ENCODE measurements at places on chromosomes 12 and 14.

- no peak for DNase-seq
Observed at GRCh38 chr14:101472518-101472849, 88.8 kb upstream of the DIO3 start.

DNA sequence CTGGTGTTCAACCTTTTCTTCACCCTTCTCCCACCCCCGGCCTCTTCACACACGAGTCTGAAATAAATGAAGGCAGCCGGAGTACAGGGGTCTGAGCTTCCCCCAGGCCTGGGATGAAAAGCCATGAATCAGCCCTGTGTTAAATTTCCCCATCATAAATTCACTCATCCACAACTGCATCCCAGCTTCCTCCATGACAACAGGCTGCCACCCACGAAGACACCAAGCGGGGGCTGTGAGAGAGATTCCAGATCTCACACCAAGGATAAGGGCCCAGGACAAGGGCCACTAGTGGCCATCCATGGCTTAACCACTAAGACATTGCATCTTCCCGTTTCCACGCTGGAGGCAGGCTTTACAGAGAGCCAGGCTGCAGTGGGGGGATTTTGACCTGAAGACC, 93.9 kb upstream of the NCOR2 start:
- no peak for DNase-seq

- DNase-seq: no peak
Observed at GRCh38 chr14:79856381-79856780, 354.9 kb downstream of the DIO2 start.

DNA sequence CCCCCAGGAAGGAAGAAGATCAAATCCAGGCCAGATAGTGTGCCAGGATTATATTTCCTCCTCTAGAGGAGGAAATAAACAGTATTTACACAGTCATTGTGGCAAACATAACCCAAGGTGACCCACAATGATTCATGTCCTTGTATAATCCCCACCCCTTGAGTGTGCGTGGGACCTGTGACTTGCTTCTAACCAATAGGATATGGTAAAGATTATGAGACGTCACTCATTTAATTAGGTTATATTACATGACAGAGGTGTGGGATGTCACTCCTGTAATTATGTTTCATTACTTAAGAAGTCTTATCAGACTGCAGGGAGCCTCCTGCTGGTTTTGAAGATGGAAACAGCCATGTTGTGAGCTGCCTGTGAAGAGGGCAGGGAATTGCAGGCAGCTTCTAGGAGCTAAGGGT, 12.2 kb upstream of the CATSPERB start:
- no peak for DNase-seq

DNA sequence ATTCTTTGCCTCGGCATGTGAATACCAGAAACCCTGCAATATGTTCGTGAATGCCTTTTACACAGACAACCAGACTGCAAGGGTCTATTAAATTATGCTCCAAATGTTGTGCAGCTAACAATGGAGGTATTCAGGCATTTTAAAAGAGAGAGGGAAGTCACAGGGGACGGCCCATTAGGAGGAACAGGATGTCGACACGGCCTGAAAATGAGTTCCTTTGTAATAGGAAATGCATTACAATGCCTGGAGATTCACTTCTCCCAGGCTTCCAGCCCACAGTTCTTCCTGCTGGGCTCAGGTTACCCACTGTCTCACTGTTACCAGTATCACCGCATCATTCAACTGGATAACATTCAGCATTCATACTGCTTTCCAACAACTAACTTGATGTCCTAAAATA, 2.5 kb downstream of the DUSP6 start:
- no peak for DNase-seq

- no peak for DNase-seq
Observed at GRCh38 chr12:56657416-56658379, 11.9 kb upstream of the ATP5F1B start.

GRCh38 chr12:122449317-122449716, 26.8 kb upstream of the CLIP1 start:
- DNase-seq: no peak

DNA sequence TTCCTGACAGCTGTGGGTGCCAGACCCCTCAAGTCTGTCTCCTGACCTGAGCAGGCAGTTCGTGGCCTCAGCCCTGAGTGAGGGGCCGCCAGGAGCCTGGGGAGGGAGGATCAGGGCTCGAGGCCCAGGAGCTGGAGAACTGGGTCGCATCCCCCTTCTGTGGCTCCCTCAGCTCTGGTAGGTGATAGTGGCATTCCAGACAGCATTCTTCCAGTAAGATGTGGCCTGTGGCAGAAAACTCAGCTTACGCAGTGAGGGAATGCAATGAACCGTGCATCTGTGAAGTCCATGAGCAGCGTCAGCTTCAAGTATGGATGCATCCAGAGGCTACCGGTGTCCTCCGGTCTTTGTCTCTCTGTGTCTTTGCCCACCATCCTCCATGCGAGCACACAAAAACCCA, 28.4 kb upstream of the FBRSL1 start:
- no peak for DNase-seq

DNA sequence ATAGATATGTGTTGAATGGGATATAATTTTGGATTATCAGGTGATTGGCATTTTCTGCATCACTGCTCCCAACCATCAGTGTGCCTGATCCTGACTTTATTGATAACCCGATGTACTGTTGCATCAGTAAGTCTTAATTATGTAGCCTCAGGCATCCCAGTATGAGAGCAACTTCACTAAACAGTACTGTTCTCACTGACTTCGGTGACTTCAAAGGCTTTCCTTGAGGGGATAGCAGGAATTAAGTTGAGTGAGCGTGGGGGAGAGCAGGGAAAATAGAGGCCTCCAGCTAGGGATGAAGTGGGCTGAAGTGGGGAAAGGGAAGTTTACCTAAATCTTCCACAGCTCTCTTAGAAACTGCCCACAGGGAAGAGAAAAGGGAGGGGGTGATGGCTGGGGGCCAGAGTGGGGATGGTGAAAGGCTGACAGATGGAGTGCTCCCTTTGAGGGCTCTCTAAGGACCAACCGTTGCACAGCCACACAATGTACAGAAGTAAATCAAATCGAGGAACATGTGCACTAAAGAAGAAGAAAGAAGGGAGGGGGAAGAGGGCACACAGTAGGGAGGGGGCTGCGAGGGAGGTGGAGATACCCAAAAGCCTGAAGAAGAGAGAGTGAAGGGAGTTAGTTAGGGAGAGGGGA, 10.7 kb upstream of the NEUROD4 start:
- no peak for DNase-seq

- DNase-seq: peak; percentile 67
Observed at GRCh38 chr14:24171422-24172260, at the start of gene REC8. TSS of gene REC8 (plus strand) at chr14:24172080. CDS start at chr14:24172553, 473 bp downstream.

DNA sequence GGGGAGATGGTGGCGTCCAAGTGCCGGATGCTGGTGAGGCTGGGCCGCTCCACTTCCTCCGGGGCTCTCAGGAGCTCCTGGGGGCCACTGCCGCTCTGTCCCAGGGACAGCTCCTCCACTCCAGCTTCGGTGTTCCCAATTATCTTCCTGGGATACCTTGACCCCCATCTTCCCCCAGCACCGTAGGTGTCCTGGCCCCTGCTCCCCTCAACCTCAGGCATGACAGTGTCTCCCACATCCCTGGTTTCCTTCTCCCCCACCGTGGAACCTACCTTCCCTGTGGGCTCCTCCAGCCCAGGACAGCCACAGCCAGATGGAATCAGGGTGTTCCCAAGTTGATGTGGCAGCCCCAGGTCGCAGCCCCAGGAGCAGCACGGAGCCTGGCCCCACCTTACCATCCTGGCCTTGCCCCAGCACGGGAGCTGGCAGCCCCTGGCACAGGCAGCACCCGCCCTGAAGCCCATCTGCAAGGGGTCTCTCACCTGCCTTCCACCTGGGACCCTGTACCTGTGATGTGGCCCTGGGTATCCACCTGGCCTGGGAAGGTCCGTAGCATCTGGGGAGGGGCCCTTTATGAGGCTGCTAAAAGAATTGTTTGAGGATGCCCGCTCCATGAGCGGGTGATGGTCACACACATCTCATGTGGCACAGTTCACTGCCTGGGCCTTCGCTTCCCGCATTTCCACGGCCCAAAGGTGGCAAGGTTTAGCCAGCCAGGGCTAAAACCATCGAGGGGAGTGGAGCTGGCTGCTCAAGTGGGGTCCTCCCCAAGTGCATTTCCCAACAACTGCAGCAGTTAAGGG, 4.1 kb downstream of the TMEM121 start:
- DNase-seq: no peak

GRCh38 chr12:67999244-67999643, 10.0 kb downstream of the IFNG-AS1 start:
- no peak for DNase-seq

DNA sequence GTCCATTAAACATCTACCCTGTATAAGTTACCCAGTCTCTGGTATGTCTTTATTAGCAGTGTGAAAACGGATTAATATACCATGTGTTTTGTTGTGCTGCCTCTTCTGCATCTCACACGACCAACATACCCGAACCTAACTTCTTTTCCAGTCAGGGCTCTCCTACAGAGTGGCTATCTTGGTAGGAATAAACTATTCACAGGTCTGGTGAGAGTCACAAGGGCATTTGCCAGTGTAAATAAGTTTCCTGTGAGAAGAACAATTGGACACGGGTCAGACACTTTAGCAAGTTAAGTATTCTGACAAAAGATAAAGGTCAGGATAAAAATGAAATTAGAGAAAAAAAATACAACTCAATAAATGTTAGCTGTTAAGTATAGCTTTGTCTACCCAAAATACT, 60.9 kb downstream of the MYF5 start:
- DNase-seq: no peak

GRCh38 chr14:60485598-60486251, at the start of gene C14orf39:
TSS of gene C14orf39 (minus strand) at chr14:60486063. CDS start at chr14:60485078, 985 bp downstream.
- DNase-seq: no peak

DNA sequence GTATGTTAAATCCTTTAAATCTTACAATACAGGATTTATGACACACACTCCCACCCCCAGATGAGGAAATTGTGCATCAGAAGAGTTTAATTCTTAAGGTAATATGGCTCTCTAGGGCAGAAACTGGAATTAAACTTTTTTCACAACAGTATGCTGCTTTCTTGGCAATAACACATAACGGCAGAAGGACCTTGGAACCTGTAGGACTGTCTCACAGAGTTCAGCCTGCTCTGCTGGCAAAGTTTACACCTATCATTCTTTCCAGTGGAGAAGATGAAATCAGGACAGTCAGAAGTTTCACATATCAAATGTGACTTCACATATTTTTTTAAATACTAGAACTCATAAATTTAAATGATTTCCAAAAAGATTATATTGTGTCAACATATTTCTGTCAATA, 30.6 kb upstream of the MYF6 start:
- no peak for DNase-seq

- no peak for DNase-seq
Observed at GRCh38 chr12:76265424-76266180, 82.6 kb downstream of the BBS10 start.

DNA sequence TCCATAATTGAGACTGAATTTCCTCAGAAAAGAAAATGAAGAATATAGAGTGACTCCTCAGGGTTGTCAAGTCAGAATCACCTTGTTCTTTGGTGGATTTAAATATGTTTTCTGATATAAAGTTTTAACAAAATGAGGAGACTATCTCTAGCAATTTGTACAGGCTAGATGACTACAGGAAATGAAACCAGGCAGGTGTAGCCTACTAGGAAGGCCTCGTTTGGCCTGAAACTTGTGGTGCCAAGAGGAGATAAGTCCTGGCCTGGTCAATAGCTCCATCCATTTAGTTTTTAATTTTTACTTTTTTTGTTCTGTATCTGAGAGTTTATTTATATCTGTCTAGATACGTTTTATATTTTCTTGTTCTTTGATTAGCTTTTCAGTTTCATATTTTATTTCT, 41.5 kb downstream of the SNAPC1 start:
- DNase-seq: no peak

DNA sequence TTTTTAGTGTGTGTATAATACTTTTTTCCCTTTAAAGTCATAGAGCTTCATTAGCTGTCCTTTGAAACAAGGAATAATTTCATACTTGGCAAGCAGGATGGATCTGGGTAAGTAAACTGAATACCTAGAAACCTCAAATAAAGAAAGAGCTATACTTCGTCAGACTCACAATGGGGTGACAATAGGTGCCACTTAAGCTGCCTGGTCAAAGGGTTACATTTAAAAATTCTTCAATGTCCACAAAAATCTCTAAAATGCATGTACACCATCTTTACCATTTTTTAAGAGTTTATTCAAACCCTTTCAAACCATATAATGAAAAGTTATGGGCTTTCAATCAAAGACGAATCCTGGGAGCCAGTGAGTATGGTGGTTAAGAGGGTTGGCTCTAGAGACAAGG, 3.1 kb downstream of the GIT2 start:
- DNase-seq: no peak

- peak; percentile 7 for DNase-seq
Observed at GRCh38 chr12:109387425-109388166, 39.9 kb downstream of the MYO1H start.

GRCh38 chr14:77498120-77498979, at the start of gene ISM2:
TSS of gene ISM2 (minus strand) at chr14:77498816. CDS start at chr14:77498793, 23 bp downstream.
- peak; percentile 54 for DNase-seq

DNA sequence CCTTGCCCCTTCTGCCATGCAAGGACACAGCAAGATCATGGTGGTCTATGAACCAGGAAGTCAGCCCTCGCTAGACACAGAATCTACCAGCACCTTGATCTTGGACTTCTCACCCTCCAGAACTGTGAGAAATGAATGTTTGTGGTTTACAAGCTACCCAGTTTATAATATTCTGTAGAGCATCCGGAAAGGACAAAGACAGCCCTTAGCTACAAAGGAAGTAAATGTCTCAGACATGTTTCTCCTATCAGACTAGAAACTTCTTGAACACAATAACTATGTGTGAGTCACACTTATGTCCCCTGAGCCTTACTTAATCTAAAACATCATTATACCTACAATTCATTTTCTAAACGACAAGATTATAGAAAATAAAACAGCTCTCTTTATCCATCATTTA, 176.7 kb downstream of the KLHL28 start:
- DNase-seq: no peak

DNA sequence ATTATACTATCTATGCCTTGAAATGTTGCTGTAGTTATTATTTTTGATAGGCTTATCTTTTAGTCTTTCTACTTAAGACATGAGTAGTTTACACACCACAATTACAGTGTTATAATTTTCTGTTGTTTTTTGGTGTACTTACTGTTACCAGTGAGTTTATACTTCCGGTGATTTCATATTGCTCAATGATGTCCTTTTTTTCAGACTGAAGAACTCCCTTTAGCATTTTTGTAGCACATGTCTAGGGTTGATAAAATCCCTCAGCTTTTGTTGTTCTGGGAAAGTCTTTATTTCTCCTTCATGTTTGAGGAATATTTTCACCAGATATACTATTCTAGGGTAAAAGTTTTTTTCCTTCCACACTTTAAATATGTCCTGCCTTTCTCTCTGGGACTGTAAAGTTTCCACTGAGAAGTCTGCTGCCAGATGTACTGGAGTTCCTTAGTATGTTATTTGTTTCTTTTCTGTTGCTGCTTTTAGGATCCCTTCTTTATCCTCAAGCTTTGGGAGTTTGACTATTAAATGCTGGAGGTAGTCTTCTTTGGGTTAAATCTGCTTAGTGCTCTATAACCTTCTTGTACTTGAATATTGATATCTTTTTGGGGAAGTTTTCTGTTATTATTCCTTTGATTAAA, 41.5 kb upstream of the FERMT2 start:
- DNase-seq: no peak

Measured in activated CD4-positive, alpha-beta T cell treated with anti-CD3 and anti-CD28 coated beads, Interleukin-2, amount 10 ng/mL, durations not matched to agents 7 days and 5 days (primary cell).